C1 segment of cervical spinal cord (tissue), 14 donors: ENCODE measurements at places on chromosomes 2 and 18.

GRCh38 chr2:163353551-163353950 lies 382.3 kb downstream of the FIGN start:
- DNase-seq, result no peak

- DNase-seq, result no peak
Measured at GRCh38 chr18:43868497-43868995, 591.3 kb upstream of the SYT4 start.

- no peak for DNase-seq
Measured at GRCh38 chr18:40985436-40985835, 969.6 kb upstream of the PIK3C3 start.

- DNase-seq, result no peak
Measured at GRCh38 chr2:109649736-109650695, 35.9 kb downstream of the SOWAHC start.

DNA sequence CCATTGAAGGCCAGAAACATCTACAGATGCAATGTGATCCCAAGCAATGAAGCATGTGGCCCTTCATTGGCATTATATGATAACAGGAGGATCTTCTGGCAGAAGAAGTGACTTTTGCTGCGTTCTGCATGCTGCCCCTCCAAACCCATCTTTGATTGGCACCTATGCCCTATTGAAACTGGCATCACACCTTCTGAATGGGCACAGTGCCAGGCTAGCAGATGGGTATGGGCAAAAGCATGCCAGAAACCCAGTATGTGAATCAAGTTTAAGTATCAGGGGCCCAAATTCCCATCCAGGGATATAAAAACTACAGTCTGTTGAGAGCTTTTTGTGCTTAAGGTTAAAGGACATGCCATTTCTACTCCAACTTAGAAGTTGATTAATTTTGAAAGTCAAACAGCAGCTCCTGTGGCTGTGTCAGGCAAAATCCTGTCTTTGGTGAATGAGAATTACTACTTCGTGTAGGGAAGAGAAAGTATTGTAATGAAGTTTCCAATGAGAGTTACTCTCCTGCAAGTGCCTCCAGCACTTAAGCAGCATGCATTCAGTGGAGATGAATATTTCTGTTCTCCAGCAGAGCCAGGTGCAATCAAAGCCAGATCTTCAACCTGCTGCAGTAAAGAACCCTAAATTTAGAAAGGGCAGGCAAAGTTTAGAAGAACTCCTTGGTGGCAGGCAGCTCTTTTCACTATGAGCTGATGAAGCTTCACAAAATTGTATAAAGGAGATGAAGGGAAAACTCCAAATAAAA lies 8.6 kb downstream of the VRK2 start:
- DNase-seq, result no peak

DNA sequence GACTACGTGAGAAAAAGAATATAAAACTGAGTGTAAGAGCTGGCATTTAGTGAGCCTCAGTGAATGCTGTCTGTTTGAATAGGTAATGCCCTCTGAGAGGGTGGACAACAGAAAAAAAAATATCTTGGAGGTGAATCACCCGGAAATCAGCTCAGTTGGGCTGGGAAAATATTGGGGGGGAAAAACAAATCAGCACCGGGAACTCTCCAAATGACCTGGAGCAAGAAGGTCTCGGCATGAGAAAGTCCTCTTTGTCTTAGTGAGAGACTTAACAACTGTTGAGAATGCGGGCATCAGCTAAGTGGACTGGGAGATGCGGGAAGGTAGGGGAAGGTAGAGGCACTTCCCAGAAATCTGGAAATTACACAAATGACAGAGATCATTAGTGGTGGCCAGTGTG lies 109.4 kb upstream of the POU3F3 start:
- DNase-seq, result no peak

DNA sequence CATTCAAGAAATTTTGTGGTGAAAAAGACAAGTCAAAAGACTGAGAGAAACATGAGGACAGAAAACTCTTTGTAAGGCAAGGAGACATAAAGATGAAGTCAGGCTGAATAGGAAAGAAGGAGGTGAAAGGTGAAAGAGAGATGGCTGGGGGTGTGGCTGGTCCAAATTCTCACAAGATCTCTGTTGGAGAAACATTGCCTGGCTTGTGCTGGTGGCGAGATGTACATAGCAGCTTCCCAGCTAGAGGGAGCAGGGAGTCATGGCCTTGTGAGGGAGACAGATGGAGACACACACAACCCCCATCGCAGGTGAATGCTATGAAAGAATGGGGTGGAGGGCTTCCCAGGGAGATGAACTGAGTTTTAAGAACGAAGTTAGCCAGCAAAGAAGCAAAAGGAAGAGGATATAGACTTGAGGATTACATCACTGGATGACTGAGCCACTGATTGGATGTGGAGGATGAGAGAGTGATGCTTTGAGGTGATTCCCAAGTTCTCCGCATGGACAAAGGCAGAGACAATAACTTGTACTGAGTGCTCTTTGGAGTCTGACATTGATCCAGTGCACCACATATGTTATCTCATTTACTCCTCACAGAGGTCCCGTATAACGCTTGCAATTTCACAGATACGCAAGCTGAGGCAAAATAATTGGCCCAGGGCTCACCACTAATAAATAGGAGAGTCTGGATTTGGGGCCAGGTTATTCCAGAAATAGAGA lies 3.7 kb upstream of the EMX1 start:
- DNase-seq, result no peak

DNA sequence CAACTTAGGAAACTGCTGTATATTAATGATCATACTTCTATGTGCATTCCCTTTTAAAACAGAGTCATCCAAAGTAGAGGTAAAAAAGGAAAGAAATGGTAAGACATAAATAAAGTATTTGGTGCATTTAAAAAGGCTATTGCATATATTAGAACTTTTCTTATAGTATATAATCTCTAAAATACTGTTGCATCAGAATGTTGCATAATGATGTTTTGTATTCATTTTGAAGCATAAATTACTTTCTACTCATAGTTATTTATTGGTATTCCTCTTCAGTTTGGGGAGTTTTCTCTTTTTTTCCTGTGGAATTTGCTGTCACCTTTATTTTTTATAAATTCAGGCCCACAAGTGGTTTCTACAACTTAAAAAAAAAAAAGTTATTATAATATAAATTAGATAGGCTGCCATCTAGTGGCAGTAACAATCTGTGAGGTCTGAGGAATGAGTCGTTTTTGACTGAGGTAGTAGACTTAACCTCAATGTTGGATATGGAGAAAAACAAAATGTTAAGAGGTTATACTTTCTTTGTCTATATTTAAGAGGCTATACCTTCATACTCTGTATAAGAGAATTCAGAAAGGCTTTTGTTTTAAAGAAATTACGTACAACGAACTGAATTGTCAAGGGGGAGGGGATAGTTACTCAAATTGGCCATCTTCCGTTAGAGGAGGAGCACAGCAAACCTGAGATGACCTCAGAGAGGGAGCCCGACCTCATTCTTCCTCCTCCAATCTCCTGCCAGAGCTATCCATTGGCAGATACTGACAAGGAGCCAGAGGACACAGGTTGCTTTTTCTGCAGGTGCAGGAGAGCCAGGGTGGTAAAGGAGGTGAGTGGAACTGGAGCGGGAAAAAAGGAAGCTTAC lies 23.8 kb downstream of the ANKAR start:
- DNase-seq, result peak; percentile 80

GRCh38 chr18:79624356-79625170 lies 55.0 kb upstream of the CTDP1 start:
- no peak for DNase-seq

- DNase-seq, result no peak
Measured at GRCh38 chr18:78368726-78369125, 610.9 kb upstream of the SALL3 start.

GRCh38 chr2:32136097-32136496 lies 29.6 kb upstream of the SLC30A6 start:
- no peak for DNase-seq

- DNase-seq, result no peak
Measured at GRCh38 chr2:239905306-239905705, 119.8 kb downstream of the NDUFA10 start.

- no peak for DNase-seq
Measured at GRCh38 chr2:150327564-150328489, 159.6 kb downstream of the RND3 start.

GRCh38 chr2:140929849-140930248 lies 1201.0 kb downstream of the LRP1B start:
- no peak for DNase-seq

- no peak for DNase-seq
Measured at GRCh38 chr2:114049280-114049679, 159.4 kb downstream of the ACTR3 start.

DNA sequence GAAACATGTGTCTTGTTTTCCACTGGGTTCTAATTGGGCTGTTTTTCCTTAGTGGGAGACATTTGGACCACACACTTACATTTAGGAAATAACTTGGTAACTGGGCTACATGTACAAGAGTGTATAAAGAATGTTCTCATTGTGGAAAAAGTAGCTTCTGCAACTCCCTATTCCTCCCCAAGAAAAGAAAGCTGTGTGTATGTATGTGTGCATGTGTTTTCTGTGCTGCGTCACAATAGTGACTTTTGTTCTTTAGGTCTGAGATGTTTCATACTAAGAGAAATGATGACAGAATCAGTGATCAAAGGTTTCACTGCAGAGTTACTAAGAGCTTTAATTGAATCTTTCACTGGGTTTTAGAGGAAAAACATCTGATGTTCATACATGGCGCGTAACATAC lies 82.7 kb downstream of the TANC1 start:
- no peak for DNase-seq

DNA sequence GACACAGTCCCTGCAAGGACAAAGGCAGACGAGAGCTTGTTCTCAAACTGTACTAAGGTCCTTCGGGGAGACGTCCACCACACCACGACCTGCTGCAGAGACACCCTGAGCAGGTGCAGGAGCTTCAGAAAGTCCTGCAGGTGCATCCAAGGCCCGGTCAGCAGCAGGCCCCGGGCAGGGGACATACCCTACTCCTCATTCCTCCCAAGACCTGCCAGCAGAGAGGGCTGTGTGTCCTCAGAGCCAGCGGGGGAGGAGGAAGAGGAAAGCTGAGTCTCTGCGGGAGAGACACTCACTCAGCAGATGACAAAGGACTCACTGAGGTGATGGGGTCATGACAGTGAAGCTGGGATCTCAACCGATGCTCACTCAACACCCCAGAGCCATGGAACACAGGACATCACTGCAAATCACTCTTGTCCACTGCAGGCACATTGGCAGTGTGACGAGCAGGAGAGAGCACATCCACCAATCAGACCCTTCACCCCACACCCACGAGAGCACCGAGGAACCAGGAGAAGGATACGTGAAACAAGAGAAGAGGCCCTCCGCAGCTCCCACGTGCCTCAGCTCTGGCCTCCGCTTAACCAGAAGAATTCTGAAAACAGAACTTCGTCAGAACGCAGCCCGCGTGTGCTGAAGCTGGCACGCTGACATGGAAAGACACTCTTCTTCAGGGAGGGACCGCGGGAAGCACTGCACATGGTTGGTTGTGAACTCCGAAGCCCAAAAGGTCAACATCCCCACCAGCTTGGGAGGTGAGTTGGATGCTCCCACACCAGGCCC lies 9.3 kb downstream of the HDAC4 start:
- DNase-seq, result no peak

GRCh38 chr2:66699416-66699792 lies 264.5 kb downstream of the MEIS1 start:
- no peak for DNase-seq

GRCh38 chr2:175450029-175450760 lies 268.7 kb upstream of the ATP5MC3 start:
- no peak for DNase-seq

DNA sequence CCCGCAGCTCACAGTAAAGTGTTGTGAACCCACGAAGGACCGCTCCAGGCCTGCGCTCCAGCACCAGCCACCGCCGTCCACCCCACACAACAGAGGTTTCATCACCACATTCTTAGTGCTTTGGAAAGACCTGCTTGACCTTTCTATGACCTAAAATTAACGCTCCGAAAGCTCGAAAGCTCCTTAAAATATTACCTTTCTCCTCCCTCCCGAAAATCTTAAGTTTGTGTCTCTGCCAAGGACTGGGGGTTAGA lies 149.2 kb downstream of the TWIST2 start:
- no peak for DNase-seq

GRCh38 chr2:118387509-118387908 lies 299.2 kb downstream of the INSIG2 start:
- DNase-seq, result no peak

DNA sequence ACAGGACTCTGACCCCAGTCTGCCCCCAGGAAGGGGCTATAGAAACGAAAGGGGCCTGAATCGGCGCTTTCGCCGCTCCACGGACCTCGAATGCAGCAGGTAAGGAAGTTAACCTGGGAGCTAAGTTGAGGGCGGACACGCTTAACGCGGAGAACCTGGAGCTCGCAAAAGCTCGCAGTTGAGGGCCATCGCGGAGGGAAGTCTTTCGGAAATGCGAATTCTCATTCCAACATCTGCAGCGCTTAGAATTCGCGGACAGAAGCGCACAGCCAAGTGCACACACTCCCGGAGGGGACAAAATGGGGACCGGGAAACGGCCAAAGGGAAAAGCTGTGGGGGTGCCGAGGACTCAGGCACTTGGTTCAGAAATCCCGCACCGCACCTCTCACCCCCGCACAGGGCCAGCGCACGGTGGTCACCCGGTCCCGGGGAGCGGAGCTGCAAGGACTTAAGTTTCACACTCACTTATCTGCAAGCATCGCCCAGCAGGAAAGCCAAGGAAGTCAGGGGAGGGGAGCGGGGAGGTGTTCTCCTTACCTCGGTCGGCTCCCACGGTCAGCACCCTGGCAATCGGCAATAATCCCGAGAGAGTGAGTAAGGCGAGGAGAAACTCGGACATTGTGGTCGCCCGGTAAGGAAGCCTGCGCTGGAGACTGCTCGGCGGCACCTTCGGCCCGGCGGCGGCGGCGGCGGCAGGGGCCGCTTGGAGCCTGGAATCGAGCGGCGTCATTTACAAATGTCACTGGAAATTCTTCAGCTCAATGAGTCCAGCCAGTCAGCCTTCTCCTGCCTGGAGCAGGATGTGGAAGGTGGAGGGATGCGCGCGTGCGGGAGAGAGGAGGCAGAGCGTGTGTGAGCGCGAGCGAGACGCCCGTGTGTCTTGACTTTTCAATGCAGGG lies 456 bp downstream of the LRP1B start:
- peak; percentile 84 for DNase-seq

GRCh38 chr2:100990650-100991403 lies 11.3 kb upstream of the RPL31 start:
- no peak for DNase-seq

- no peak for DNase-seq
Measured at GRCh38 chr2:191645434-191646162, 32.3 kb upstream of the NABP1 start.

DNA sequence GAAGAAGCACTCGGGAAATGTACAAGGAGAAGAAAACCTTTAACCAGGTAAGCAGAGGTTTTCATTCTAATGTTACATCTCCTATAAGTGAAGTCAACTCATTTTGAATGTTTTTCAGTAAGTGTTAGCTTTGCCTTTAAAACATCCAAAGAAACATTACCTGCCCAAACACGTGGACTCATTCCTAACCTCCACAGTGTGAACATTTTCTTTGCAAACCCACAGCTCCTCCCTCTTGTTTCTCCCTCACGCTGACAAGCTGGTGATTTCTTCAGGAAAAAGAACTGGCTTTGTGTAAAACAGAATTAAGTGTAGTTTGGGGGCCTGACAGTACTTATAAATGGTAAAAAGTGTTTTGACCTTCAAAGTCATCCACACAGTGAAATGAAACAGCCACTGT lies 72.5 kb downstream of the MTCL1 start:
- DNase-seq, result no peak
